Activated CD4-positive, alpha-beta memory T cell treated with anti-CD3 and anti-CD28 coated beads, Interleukin-2, amount 10 ng/mL, durations not matched to agents 7 days and 5 days (primary cell): ENCODE measurements at places on chromosomes 11 and 22. TPM values are rescaled to one million over a fixed set of nuclear protein-coding genes. Genes with fewer than 3 reads are reported as not detected.

DNA sequence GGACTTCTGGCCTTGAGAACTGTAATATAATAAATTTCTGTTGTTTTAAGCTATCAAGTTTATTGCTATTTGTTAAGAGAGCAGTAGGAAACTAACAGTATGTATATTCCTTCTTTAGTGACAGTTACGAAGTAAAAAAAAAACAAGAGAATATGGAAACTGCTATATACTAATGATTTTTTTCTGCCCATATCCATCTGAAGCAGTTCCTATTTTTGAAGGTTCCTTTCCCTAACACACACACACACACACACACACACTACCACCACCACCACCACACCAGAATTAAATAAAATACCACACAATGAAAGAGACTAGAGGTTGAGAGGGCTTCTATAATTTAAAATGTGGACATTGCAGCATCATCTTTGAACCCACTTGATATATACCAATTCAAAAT lies 44.4 kb upstream of the CARD18 start:
- no peaks in the 10 kb centered on the region for H3K4me1 ChIP-seq
- no peak for DNase-seq
- H3K4me3 ChIP-seq, result no peak overlapping the region

SCARF2 gene
- 1.1 TPM for total RNA-seq

MIAT gene
- 185 TPM for total RNA-seq

- H3K4me3 ChIP-seq, result no peak overlapping the region
- peaks cover 20% of the 10 kb centered on the region for H3K27me3 ChIP-seq
- H3K4me1 ChIP-seq, result no peaks in the 10 kb centered on the region
Measured at GRCh38 chr11:119155733-119156492, 7.1 kb downstream of the ABCG4 start.

BIK gene
- 2.6 TPM for total RNA-seq

TPBGL gene
- total RNA-seq, result 0.38 TPM

ZC3H7B gene
- 41.7 TPM for total RNA-seq

DNA sequence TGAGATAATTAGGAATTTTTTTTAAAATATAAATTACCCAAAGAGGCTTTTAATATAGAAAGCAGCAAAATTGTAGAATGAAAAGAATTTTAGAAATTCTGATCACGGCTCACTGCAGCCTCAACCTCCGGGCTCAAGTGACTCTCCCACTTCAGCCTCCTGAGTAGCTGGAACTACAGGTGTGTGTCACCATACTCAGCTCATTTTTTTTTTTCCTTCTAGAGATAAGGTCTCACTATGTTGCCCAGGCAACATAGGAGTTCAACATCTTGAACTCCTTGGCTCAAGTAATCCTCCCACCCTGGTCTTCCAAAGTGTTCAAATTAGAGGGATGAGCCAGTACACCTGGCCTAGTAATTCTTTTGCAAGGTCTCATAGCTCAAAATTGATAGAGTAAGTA lies 76.7 kb downstream of the ATG16L2 start:
- DNase-seq, result no peak
- no peaks in the 10 kb centered on the region for H3K27me3 ChIP-seq
- no peaks in the 10 kb centered on the region for H3K4me1 ChIP-seq
- H3K4me3 ChIP-seq, result no peak overlapping the region
